ENCODE measurements at places on chromosomes 3 and 15.

GRCh38 chr3:167406876-167407492 is 26.9 kb upstream of the ZBBX start:
- DNase-seq = no peak

- no peak for DNase-seq
These were observed 8.7 kb upstream of the ATP13A4 start for GRCh38 chr3:193563426-193563825.

DNA sequence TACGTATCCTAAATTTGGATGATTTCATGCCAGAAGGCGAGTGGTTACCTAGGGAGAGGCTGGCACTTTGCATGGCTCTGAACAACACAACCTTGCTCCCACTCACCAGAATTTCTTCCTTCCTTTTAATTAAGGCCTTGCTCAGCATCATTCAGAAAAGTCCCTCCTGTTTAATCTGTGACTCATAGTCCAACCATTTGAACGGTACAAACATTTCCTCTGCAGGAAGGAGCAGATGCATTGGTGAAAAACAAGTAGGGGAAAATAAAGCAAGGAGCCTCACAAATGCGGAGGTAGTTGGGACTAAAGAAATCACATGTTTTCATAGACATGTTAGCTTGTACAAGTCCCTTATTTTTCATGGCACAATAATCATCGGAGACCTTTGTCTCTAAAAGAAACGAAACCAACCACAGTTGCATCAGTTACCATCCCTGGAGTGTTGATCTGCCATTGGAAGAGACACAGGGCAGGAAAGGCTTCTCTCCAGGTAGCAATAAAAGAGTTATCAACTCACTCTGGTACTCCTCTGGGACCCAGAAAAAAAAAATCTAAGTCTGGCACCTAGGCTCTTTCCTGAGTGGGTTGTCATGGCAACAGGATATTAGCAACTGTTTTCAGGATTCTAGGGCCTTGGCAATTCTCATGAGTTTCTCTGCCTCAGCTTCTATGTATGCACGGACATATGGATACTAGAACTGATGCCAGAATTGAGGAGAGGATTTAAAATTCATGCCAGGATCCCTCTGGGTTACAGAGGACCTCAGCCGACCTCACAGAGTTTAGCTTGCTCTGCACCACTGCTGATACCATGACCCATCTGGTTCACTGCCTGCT is 255.4 kb upstream of the ARPP21 start:
- DNase-seq = no peak

- no peak for DNase-seq
These were observed 41.3 kb downstream of the CDAN1 start for GRCh38 chr15:42695527-42696071.

DNA sequence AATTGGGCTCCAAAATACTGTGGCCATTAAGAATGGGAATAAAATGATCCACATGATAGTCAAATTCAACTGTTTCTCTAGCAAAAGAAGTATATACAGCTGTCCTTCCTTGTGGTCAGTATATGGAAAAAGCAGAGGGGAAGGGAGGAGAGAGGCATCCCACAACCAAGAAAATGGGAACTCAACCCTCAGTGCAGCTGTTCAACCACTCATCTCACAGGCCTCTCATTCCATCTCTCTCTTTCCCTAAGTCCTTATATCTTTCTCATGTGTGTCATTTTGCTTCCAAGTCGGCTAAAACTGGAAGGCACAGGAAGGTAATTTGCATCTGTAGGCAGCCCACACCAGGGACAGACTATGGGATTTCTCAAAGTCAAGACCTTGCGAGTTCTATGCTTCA is 27.5 kb downstream of the AVEN start:
- DNase-seq = no peak

DNA sequence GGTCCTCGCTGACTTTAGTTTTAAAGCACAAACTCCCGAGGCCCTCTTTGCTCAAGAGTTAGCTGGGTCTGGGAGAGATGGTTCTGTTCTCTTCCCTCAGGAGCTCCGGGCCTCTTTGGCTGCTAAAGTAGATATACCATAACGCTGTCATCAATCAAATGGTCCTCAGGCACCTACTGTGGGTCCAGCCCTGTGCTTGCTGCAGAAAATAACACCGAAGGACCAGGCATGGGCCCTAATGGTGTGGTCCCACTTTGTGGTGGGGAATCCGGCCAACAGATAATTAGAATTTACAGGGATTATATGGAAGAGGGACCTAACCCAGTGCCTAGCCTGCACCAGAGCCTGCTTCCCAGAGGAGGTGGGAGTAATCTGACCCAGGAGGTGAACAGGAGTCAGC is 347.4 kb downstream of the LRTM1 start:
- no peak for DNase-seq

GRCh38 chr3:27385504-27385903 is 16.3 kb upstream of the NEK10 start:
- DNase-seq = no peak

- peak; percentile 79 for DNase-seq
These were observed 33.7 kb upstream of the CD47 start for GRCh38 chr3:108124337-108125152.

DNA sequence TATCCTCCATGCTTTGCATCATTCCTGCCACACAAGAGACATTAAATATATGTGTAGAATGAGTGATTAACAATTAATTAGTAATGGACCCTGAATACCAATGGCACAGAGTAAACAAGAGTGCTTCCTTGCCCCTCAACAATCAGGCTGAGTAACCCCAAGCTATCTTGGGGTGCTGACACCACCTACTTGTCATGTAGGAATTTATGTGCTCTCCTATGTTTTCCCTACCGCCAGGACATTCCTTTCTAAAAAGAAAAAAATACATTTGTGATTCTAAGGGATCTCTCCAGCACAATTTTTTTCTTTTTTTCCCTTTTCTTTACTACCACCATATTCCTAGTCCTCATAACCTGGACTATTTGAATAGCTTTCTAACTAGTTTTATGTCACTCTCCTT is 449.1 kb downstream of the MFSD1 start:
- DNase-seq = no peak

DNA sequence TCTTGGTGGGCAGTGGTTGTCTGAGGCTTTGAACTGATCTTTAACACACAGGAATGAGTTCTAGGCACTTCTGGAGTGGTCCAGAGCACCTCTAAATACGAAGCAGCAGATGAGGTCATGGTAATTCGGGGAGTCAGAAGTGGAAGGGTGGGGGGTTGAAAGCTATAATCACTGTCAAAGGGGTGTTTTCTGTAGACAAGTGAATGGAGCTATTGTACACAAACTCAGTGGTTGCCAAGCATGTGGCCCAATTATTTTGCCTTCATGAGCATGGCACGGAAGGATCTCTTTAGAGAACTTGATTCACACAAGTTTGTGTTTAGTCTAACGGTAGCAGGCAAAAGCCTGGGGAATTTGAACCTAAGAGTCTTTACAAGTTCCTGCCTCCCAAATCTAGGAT is 6.3 kb downstream of the FRMD5 start:
- DNase-seq = no peak

GRCh38 chr3:190366133-190366532 is 21.8 kb upstream of the CLDN16 start:
- no peak for DNase-seq

DNA sequence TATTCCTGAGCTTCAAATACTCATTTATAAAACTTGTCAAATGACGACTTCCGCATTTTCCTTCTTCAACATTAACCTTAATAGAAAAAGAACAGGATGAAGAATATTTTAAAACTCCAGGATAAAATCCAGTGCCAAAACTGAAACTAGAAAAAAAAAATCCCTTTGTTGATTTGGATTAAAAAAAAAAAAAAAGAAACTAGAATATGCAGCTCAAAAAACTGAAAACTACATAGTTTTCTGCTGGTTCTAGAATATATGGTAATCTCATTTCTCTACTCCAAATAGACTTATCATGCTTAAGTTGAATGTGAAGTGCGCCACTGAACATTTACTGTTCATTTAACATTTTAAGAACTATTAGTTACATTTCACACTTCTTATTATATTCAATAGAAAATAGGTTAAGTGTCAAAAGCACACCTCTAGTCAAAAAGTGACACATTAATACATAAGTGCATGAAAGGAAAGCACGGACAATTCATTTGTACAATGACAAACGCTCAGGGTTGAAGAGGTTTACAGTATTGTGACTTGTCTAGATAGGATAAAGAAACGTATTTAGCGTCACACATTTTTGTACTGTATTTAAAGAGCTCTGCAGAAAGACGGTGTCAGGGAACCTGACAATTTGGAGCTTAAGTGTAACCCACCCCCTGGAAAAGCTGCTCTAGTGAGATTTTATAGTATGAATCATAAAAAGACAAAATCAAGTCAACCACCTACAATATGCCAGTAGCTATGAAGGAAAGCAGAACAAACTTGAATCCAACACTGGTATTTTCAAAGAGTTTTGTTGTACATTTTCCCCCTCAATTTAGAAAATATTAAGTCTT is 5.8 kb downstream of the TRA2B start:
- no peak for DNase-seq

- DNase-seq = no peak
These were observed 130.2 kb upstream of the ATP2B2 start for GRCh38 chr3:10635446-10636076.

GRCh38 chr3:25856902-25857518 is 67.1 kb downstream of the OXSM start:
- peak; percentile 44 for DNase-seq

DNA sequence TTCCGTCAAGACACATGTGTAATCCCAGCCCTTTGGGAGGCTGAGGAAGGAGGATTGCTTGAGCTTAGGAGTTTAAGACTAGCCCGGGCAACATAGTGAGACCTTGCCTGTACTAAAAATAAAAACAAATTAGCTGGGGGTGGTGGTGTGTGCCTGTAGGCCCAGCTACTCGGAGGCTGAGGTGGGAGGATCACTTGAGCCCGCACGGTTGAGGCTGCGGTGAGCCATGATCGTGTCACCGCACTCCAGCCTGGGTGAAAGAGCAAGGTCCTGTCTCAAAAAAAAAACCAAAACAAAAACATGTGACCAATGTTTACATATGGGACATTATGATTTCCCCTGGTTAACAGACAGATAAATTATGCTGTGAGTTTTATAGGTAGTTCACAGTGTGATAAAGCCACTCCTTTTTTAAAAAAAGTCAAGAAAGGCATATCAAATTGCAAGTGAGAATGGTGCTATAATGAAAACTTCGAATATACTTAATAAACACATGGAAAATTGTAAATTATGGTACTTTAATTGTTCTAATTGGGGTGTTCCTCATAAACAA is 9.2 kb downstream of the BBX start:
- no peak for DNase-seq

DNA sequence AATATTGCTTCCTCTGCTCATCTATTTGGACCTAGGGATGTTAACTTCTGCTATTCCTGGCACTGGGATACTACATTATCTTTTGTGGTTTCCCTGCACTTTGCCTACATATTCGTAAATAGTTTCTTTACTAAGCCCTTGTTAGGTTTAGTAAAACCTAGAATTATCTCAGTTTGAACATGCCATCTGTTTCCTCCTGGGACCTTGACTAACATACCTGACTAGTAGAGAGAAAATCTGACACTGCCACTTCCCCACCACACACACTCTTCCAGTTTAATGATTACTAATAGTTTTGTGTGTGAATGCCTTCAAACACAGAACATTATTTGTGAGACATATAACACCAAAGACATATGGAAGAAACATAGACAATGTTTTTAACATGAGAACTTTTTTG is 28.2 kb upstream of the SOX2 start:
- no peak for DNase-seq

GRCh38 chr3:79847928-79848327 is 80.1 kb upstream of the ROBO1 start:
- DNase-seq = no peak

GRCh38 chr15:64582202-64582601 is 121.8 kb downstream of the ZNF609 start:
- DNase-seq = no peak

DNA sequence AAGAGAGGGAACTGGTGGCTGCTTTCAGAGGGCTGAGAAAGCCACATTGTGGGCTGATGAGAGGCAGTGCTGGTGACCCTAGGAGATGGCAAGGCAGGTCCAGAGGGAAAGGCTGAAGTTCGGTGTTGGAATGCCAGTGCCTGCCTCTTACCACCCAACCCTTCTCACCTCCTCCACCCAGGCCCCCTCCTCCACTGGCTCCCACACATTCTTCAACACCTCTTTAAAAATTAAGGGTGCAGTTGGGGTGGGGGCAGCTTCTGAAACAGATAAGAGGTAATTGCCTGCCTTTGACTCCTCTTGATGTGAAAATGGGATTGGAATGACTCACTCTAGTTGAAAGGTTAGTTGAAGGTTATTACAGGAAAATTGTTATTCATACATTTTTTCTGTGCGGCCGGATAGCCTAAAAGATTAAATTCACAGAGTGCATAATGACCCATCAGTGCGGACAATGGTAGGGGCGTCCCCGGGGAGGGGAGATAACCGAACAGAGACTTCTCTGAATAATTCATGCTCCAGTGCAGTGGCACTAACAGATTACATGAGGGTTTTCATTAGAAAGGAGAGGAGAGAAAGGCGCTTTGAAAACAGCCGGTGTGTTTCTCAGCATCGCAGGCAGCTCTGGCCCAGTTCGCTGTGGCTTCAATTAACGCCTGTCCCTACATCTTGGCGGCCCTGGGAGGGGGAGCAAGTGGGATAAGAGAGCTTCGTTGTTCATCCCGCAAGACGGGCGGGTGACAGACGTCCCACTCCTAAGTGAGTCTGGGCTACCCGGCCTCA is 212.4 kb downstream of the TLE3 start:
- no peak for DNase-seq

GRCh38 chr15:80034629-80035028 is 24.8 kb upstream of the ZFAND6 start:
- no peak for DNase-seq

DNA sequence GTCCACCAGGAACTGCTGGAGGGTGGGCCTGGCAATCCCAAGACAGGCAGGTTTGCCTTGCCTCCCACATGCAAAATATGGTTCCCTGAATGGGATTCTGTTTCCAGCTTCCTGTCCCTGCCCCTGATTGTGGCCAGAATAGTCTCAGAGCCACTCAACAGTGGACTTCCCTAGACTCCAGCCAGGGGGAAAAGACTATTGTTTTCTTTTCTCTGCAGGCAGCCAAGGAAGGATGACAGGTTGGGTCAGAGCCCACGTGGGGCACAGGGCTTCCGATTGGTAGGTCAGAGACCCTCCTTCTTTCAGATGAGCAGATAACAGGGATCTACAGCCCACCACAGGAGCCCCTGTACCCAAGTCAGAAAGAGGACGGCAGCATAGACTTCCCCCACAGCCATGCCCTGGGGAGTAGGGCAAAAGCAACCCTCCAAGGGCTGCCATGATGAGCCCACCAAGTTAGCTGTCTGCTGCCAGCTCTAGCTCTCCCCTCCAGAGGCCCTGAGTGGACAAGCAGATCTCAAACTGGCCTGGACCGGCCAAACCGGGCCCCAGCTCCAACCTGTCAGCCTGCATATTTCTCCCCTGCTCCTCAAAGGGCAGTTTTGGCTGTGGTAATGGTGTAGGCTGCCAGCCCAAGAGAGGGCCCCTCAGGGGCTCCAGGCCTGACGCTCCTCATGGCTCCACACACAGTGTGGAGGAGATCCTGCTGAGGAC is 6.4 kb downstream of the TLR9 start:
- DNase-seq = no peak

- DNase-seq = no peak
These were observed 54.6 kb upstream of the VILL start for GRCh38 chr3:37935756-37936666.

Data from germinal center (tissue), 1 donor.